ENCODE measurements at places on chromosomes 7 and 10.

GRCh38 chr10:21298701-21299100, 226.8 kb downstream of the SKIDA1 start:
- no peak for DNase-seq

DNA sequence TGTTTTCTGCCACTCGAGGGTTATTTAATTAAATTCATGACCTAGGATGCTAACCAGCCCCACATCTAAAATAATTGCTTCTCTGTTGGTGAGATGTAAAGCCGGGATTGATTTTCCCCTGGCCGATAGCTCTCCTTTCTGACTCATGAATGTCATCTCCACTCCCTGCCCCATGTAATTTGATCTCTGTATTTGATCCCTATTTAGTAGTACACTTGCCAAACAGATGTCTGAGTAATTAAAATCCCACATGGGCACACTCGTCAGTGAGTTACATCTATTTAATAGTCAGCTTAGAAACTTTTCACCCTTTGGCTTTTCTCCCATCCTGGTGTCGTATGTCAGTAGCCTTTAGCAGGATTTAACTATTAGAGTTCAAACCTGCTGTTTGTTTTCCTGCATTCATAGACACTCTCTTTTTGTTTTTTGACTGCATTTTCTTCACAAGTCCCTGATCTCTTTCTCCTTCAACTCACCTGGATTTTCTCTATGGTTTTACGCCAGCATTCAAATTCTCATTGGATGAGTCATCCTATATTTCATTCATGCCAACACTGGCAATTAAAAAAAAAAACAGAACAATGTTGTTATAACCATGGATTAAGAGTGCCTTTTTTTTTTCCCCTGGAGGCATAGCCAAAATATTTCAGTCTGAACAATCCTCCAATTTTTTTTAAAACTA, 82.7 kb downstream of the SPAG6 start:
- DNase-seq, result no peak

DNA sequence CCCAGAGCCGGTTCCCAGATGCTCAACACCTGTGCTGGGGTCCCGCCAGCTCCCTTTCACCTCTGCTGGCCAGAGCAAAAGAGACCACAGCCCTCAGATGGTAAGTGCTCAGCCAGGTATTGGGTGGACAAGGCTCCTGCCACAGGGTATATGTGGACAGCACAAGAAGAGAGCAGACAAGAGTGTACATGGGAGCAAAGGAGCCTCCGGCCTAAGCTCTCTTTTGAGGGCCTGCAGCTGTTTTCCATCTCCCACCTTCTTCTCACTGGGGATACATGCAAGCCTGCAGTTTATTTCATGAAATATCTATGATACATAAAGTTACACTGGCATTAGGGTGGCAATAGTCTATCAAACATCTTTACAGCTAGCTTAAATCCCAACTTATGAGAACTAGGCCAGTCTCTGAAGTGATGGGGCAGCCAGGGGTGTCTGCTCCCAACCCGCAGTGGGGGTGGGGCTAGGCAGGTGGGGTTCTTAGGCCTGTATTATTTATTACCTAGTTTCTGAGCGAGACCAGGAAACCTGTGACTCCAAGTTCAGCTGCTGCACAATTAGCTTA, 50.4 kb upstream of the DDC start:
- no peak for DNase-seq

DNA sequence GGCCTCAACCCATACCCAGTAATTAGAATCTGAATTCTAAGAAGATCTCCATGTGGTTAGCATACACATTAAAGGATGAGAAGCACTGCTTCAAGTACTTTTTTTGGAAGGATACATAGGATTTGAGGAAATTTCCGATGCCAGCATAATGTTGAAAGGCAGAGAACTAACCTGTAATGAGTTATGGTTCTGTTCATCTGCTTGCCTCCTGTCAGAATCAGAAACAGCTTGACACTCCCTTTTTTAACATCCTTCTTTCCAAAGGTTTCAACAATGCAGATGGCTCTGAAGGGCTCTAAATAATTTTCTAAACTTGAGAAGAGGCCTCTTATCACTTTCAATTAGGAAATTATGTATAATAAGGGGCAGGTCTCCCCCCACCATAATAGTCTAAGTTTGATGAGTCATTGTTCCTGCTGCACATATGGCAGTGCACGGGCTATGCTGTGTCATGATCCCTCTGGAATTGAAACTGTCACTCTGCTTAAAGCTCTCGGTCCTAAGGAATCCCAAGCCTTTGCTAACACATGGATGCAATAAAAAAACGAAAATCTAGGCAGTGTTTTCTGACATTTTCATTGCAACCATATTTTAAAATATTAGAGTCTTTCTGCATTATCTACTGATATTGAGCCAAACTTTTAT, 291.2 kb upstream of the FZD1 start:
- no peak for DNase-seq

GRCh38 chr7:82054544-82054943, 284.7 kb upstream of the HGF start:
- no peak for DNase-seq

GRCh38 chr7:23470330-23471105, at the start of gene IGF2BP3:
Gene IGF2BP3, minus strand, starts transcription at chr7:23470491. Its CDS starts 381 bp downstream, at chr7:23470110.
- peak; percentile 22 for DNase-seq
